T-helper 2 cell treated with Interferon-gamma antibody and Interleukin-4, amounts not matched to agents 5 μg/mL and 100 μg/mL, for 36 hours (primary cell): ENCODE measurements at places on chromosomes 12 and 14.

- peaks cover 29% of the 10 kb centered on the region for H3K4me1 ChIP-seq
- no peaks in the 10 kb centered on the region for H3K36me3 ChIP-seq
- no peaks in the 10 kb centered on the region for H3K27me3 ChIP-seq
- H3K27ac ChIP-seq: peak within 1 kb of the TSS; percentile 83
These were observed at the start of gene C3AR1 for GRCh38 chr12:8065991-8066594. C3AR1 (minus strand) TSS chr12:8066359; CDS start chr12:8060185, 6,174 bp downstream.

DNA sequence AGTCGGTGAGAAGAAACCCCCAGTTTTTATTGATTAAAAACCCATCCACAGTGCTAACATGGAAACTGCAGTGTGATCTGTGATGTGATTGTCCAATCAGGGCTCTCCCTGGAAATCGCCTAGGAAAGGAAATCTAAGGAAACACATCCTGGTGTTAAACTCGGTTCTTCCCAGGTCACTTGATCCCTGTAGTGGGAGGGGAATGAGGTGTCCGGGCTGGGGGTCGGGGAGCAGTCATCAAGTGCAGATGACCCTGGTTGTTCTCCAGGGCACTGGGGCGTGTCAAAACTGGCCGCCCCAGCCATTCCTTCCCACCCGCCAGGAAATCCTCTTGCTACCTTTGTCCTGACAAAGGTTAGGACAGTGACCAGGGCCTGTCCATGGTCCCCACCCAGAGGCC lies 20.8 kb downstream of the RAB35 start:
- DNase-seq: no peak
- no peaks in the 10 kb centered on the region for H3K4me1 ChIP-seq
- H3K27me3 ChIP-seq: no peaks in the 10 kb centered on the region
- no peak overlapping the region for H3K4me3 ChIP-seq
- peaks cover 50% of the 10 kb centered on the region for H3K36me3 ChIP-seq
- H3K27ac ChIP-seq: no peak overlapping the region

GRCh38 chr14:96748362-96748761 lies 48.8 kb upstream of the VRK1 start:
- no peaks in the 10 kb centered on the region for H3K4me1 ChIP-seq
- peaks cover 25% of the 10 kb centered on the region for H3K27me3 ChIP-seq

DNA sequence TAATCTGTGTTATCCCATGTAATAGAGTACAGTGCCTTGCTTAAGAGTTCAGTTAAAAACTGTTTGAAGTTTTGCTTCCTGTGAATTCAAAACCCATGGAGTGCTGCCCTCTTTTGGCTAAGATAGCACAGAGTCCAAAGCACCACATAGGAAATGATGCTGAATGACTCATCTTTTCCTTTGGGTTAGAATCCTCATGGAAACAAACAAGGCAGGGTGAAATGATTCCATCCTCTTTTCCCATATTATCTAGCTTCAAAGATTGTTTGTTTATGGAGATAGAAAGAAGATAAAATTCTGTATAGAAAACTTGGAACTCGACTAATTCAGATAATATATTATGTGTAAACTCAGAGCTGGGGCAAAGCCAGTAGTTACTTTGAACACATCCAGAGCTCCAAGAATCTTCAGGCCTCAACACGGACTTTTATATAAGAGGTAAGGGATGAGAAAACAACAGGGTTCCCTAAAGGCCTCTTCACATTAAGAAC lies 87.4 kb downstream of the OTOGL start:
- peaks cover 12% of the 10 kb centered on the region for H3K4me1 ChIP-seq
- no peaks in the 10 kb centered on the region for H3K36me3 ChIP-seq
- peak; percentile 25 for DNase-seq
- no peak overlapping the region for H3K4me3 ChIP-seq

- peaks cover 1% of the 10 kb centered on the region for H3K27me3 ChIP-seq
- peaks cover under 1% of the 10 kb centered on the region for H3K4me1 ChIP-seq
- no peak for DNase-seq
- H3K4me3 ChIP-seq: no peak overlapping the region
- H3K36me3 ChIP-seq: no peaks in the 10 kb centered on the region
These were observed 53.0 kb upstream of the PRMT8 start for GRCh38 chr12:3437986-3438385.

GRCh38 chr12:66115071-66115600 lies 15.4 kb downstream of the LLPH start:
- peaks cover 7% of the 10 kb centered on the region for H3K27me3 ChIP-seq
- H3K27ac ChIP-seq: no peak overlapping the region
- H3K4me3 ChIP-seq: no peak overlapping the region
- H3K36me3 ChIP-seq: peaks cover 6% of the 10 kb centered on the region

DNA sequence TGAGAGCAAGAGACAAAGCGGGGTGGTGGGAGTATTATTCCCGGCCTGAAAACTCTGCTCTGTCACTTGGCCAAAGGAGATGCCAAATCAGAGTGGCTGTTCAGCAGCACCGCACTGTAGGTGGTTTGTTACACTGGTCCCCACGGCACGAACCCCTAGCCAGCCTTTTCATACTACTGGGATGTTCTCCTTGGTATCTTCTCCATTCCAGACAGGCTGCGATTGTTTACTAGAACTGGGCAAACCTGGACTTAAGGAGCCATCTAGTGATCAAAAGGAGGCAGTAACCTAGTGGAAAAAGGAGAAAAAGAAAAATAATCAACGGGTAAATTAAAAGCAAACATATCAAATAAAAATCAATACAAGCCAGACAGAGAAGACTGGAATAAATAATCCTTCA lies 58.9 kb upstream of the TMTC2 start:
- H3K4me1 ChIP-seq: no peaks in the 10 kb centered on the region
- no peak overlapping the region for H3K4me3 ChIP-seq
- H3K27me3 ChIP-seq: no peaks in the 10 kb centered on the region
- H3K27ac ChIP-seq: no peak overlapping the region
- no peaks in the 10 kb centered on the region for H3K36me3 ChIP-seq

DNA sequence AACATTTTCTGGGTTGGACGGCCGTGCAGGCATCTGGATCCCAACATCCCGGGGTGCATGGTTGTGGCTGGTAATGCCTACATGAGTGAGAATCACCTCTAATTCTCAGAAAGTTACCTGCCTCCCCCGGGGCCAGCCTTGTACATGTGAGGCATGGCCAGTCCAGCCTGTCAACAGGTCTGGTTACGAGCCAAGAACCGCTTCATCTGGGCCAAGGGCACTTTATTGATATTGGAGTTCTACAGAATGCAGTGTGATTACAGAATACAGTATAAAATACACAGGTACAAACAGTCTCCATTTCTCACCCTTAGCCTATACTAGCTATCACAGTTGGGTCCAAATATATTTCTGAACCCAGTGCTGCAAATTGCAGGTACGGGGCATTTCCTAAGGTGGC lies 84.9 kb upstream of the EVL start:
- no peaks in the 10 kb centered on the region for H3K36me3 ChIP-seq
- H3K27ac ChIP-seq: no peak overlapping the region
- no peak overlapping the region for H3K4me3 ChIP-seq
- no peaks in the 10 kb centered on the region for H3K27me3 ChIP-seq

DNA sequence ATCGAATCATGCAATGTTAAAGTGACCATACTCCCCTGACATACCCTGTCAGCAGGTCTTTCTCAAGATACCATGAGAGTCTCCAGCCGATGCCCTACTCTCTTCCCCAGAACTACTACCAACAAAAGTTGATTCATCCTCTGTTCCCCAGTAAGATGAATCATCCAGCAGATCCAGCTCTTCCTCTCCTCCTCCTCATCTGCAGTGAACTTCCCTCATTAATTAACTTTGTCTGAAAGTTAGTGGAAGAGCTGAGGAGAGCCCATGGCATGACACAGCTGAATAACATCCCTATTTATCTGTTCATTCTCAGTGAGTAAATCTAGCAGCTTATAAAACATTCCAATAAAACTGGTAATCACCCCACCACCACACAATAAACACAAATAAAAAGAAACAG lies 213.4 kb downstream of the EGLN3 start:
- H3K4me1 ChIP-seq: peaks cover 4% of the 10 kb centered on the region
- DNase-seq: no peak
- H3K27ac ChIP-seq: no peak overlapping the region
- H3K27me3 ChIP-seq: no peaks in the 10 kb centered on the region

DNA sequence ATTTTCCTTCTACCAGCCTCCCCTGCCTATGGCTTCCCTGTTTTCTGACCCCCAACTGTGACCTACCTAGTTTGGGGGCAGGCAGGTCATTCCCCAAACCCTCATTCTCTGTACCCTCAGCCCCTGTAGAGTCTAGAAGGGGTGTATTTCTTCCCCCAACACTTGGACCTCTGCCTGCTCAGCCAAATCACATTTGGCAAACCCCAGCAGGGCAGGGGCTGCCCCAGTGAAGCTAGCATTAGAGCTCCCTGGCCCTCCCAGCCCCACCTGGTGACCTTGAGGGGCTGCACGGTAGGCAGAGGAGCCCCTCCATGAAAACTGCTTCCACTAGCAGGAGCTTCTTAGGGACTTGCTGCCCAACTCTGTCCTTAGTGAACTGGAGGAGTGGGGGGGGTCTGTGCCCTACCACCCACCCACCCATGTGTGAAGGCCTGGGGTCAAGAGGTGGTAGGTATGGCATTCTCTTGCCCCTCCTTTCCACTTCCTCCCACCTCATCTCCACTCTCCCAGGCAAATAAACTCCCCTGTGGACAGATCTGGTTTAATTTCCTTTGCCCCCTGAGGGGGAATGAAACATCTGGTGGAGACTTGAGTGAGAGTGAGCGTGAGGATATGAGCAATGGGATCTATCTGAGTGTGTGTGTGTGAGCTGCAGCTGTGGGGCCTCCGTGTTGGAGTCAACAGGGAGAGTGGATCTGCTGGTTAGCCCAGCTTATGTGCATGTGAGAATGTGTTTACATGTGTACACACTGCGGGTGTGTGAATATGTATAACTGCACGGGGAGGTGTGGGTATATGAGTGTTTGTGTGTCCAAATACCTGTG lies 1.6 kb downstream of the NXPH4 start:
- H3K27me3 ChIP-seq: peaks cover 85% of the 10 kb centered on the region
- DNase-seq: no peak
- H3K36me3 ChIP-seq: no peaks in the 10 kb centered on the region
